Heart left ventricle (tissue), 16 donors: ENCODE measurements at places on chromosomes 3 and 15. TPM values are rescaled to one million over a fixed set of nuclear protein-coding genes. Genes with fewer than 3 reads are reported as not detected.

DNA sequence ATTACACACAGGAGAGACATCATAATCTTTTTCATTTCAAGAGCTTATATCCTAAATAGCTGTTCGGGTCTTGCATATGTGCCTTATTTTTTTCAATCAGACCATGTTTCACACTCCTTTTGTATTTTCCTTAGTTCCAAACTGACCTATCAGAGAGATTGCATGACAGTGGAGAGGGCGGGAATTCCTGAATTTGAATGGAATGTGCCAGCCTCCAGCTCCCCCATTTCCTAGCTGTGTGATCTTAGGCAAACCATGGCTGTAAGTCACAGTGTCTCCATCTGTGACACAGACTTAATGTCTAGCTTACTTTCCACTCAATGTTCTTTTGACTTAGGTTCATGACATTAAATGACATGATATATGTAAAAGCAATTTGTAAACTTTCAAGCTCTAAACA is 62.0 kb upstream of the CSTA start:
- H3K27ac ChIP-seq, result no peak overlapping the region
- H3K27me3 ChIP-seq, result no peaks in the 10 kb centered on the region
- no peaks in the 10 kb centered on the region for H3K4me1 ChIP-seq

DNA sequence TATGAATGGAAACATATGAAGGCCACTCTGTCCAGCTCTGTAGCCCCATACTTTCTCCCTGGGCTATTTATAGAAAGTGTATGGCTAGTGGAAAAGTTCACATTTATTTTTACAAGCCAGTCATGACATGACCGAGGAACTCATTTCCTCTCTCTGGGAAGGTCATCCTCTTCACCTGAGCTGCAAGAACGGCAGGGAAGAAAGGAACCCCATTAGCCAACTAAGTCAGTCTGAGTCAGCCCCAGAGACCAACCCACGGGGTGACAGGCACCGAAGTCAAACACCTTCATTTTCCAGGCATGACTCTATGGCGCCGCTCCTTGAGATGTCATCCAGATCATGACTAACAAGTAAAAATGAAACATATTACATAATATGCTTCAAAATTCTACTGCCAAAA is 4.8 kb downstream of the PAQR9 start:
- H3K27me3 ChIP-seq, result peaks cover 42% of the 10 kb centered on the region
- no peak overlapping the region for H3K4me3 ChIP-seq
- H3K4me1 ChIP-seq, result no peaks in the 10 kb centered on the region
- no peak overlapping the region for H3K27ac ChIP-seq
- no peaks in the 10 kb centered on the region for H3K36me3 ChIP-seq

DNA sequence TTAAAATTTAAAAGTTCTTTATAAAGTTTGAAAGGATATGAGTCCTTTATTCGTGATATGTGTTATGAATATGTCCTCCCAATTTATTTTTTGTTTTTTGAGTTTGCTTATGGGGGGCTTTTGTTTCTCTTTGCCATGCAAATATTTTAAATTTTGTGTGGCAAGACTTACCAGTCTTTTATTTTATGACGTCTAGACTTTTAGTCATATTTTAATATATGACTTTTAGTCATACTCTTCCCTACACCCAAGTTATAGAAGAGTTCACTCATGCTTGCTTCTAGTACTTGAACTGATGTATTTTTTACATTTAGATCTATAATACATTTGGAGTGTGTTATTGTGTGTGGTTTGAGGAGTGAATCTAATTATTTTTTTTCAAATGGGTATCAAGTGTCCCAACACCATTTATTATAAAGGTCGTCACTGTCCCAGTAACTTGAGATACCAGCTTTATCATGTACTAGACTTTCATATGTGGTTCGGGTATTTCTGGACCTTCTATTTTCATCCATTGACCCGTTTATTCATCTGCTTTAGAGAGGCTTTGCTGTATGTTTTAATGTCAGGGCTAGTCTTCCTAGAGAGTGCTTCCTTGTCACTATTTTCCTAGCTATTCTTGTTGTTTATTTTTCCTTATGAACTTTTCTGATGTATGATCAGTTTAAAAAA is 755 bp downstream of the PARP15 start:
- DNase-seq, result no peak
- H3K27ac ChIP-seq, result no peak overlapping the region
- peak overlapping the region; percentile 59 for H3K4me3 ChIP-seq
- H3K36me3 ChIP-seq, result no peaks in the 10 kb centered on the region
- no peaks in the 10 kb centered on the region for H3K27me3 ChIP-seq

- no peaks in the 10 kb centered on the region for H3K36me3 ChIP-seq
- peaks cover 34% of the 10 kb centered on the region for H3K4me1 ChIP-seq
- H3K27me3 ChIP-seq, result no peaks in the 10 kb centered on the region
- H3K4me3 ChIP-seq, result no peak overlapping the region
- H3K27ac ChIP-seq, result peak overlapping the region; percentile 24
- DNase-seq, result no peak
These were observed 16.3 kb upstream of the SLC41A3 start for GRCh38 chr3:126100269-126100633.

GRCh38 chr15:57385923-57386390 is 9.7 kb downstream of the CGNL1 start:
- H3K4me1 ChIP-seq, result peaks cover 67% of the 10 kb centered on the region
- no peaks in the 10 kb centered on the region for H3K36me3 ChIP-seq
- no peak overlapping the region for H3K4me3 ChIP-seq
- no peak for DNase-seq
- no peak overlapping the region for H3K27ac ChIP-seq

DNA sequence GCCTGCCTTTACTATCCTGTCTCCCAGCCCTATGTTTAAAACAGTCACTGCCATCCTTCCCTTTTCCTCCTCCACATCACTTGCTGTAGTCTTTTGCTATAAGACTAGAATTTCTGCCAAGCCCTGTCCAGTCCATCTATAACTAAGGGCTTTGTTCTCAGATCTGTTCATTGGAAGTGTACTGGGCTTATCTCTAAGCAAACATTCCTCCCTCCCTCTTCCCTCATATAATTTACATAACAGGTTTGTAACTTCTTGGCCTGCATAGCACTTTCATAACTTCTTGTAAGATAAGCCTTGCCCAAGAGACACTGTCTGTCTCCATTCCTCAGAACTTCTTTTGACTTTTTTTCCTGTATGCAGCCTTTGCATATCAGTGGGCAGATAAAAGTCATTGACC is 16.7 kb downstream of the TPRG1 start:
- no peaks in the 10 kb centered on the region for H3K36me3 ChIP-seq
- no peak overlapping the region for H3K4me3 ChIP-seq
- DNase-seq, result no peak
- no peaks in the 10 kb centered on the region for H3K27me3 ChIP-seq
- peak overlapping the region; percentile 31 for H3K27ac ChIP-seq

DNA sequence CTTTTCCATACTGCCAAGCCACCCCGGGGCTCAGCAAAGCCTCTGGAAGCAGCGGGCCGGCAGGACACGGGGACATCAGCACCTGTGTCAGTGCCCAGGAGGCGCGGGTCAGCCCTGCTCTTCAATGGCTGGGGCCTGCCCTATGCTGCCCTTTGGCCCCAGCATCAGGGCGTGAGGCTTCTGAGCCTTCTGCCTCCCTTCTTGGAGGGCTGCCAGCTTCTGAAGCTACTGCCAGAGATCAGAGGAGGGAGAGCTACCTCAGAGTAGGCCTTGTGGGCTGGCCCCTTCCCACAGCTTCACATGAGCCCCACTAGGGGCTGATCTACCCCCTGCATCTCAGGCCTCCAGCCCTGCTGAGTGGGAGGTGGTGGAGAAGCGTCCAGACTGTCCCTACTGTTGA is 13.0 kb upstream of the TMEM115 start:
- no peaks in the 10 kb centered on the region for H3K4me1 ChIP-seq
- no peaks in the 10 kb centered on the region for H3K27me3 ChIP-seq

Gene MITF
- total RNA-seq, result 68.4 TPM

GRCh38 chr3:32862247-32862935 is 44.6 kb downstream of the TRIM71 start:
- H3K36me3 ChIP-seq, result no peaks in the 10 kb centered on the region
- H3K27me3 ChIP-seq, result no peaks in the 10 kb centered on the region
- no peak for DNase-seq
- H3K4me3 ChIP-seq, result no peak overlapping the region

- H3K4me3 ChIP-seq, result no peak overlapping the region
- no peaks in the 10 kb centered on the region for H3K4me1 ChIP-seq
- DNase-seq, result no peak
- H3K27ac ChIP-seq, result no peak overlapping the region
These were observed 195.1 kb downstream of the UBE3A start for GRCh38 chr15:25243800-25244097.

DNA sequence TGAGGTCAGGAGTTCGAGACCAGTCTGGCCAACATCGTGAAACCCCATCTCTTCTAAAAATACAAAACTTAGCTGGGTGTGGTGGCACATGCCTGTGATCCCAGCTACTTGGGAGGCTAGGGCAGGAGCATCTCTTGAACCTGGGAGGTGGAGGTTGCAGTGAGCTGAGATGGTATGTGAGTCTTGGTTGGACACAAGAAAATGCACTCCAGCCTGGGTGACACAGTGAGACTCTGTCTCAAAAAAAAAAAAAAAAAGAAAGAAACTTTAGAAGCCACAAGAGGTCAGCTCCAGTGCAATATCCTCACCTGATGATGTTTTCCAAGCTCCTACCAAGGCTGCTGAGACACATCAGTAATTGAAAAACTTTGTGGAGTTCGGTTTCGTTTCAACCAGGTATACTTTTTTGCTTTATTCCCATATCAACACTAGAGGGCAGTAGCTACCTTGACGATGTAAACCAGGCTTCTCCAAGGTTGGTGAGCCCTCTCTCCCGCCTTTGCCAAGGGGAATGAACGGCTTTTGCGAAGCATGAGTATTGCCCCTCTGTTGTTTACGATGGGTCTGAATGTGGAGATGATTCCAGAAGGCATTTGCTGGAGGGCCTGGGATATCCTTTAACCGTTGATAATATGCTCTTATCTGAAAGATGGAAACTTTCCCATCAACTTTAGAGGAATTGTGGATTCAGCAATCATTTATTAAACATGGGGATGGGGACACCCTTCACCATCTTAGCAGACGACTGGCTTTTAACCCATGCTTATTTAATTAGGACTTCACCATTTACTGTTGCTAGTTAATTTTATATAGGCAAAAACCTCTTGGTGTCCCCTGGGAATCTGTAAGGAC is 202.8 kb downstream of the SV2B start:
- H3K27me3 ChIP-seq, result no peaks in the 10 kb centered on the region
- no peaks in the 10 kb centered on the region for H3K36me3 ChIP-seq
- H3K4me3 ChIP-seq, result no peak overlapping the region
- H3K27ac ChIP-seq, result no peak overlapping the region
- peaks cover 7% of the 10 kb centered on the region for H3K4me1 ChIP-seq

Gene MUSTN1
- 207 TPM for total RNA-seq

Gene STRC
- total RNA-seq, result not detected

Gene ECT2
- total RNA-seq, result 6.4 TPM

Gene WDR93
- not detected for total RNA-seq

GRCh38 chr3:149167898-149168297 is 38.5 kb downstream of the HPS3 start:
- no peak for DNase-seq
- no peaks in the 10 kb centered on the region for H3K4me1 ChIP-seq
- H3K4me3 ChIP-seq, result no peak overlapping the region
- no peaks in the 10 kb centered on the region for H3K27me3 ChIP-seq
- no peak overlapping the region for H3K27ac ChIP-seq

DNA sequence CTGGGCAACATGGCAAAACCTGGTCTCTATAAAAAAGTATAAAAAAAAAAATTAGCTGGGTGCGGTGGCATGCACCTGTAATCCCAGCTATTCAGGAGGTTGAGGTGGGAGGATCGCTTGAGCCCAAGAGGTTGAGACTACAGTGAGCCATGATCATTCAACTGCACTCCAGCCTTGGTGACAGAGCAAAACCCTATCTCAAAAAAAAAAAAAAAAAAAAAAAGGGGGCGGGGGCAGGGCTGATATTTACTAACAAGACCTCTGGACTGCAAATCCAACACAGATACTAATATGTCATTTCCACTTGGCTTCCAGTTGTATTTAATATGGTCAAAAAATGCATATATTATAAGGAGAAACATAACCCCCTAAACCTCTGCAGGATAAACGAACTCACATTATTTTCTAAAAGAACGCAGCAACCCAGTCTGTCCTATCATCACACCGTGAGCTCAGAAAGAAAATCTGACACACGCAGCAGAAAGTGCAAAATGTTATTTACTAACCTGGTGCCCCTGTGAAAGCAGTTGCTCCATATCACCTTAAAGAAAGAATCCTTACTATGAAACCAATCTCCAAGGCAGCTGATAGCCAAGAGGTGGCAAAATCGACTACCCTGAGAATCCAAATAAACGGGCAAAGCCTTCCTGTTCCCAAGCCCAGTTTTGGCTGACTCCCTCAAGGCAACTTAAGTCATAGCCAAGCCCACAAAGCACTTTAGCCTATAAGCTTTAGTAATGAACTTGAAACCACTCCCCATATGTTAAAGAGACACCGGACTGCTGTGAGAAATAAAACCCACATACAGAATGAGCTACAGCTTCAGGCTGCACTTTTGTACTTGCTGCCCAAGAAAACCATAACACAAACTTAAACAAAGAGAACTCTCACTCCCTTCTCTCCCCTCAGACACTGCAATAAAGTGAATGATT is 39.3 kb downstream of the PLD1 start:
- H3K4me3 ChIP-seq, result peak overlapping the region; percentile 54
- peak overlapping the region; percentile 81 for H3K27ac ChIP-seq
- DNase-seq, result peak; percentile 49
- H3K27me3 ChIP-seq, result no peaks in the 10 kb centered on the region

Gene ADAMTS9
- 24.0 TPM for total RNA-seq

DNA sequence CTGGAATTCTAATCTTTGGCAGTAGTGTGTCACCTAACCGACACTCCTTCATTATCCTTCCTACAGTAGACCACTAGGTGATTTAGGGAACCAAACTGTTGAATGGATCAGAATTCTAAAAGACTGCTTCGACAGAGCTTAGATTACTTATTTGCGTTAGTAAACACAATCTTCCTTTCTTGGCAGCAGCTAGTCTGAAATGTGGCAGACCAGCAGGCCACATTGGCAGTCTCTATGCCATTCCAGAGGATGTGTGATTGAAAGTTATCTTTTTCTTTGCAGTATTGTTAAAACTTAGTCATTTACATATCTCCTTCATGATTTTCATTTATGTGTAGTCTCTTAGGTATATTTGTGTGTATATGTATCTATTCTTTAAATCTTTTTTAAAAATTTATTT is 23.6 kb downstream of the MBNL1 start:
- no peak for DNase-seq
- H3K4me3 ChIP-seq, result no peak overlapping the region

DNA sequence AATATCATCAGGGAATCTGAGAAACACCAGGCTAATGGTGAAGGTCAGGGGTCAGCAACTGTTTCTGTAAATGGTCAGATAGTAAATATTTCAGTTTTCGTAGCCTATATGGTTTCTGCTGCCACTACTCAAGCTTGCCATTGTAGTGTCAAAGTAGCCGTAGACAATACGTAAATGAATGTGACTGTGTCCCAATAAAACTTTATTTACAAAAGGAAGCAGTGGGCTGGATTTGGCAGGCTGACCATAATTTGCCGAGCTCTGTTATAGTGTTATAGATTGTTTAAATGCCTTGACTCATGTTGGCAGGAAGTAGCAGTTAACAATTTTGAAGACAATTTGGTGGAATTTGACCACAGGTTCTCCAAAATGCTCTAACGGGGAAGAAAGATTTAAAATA is 548.2 kb downstream of the FOXP1 start:
- H3K27me3 ChIP-seq, result no peaks in the 10 kb centered on the region
- peaks cover 3% of the 10 kb centered on the region for H3K36me3 ChIP-seq
- peaks cover 80% of the 10 kb centered on the region for H3K4me1 ChIP-seq
- H3K27ac ChIP-seq, result no peak overlapping the region
- DNase-seq, result no peak
